Activated gamma-delta T cell treated with Interleukin-2 at 50 U/mL for 16 hours (primary cell): ENCODE measurements at places on chromosomes 11 and 22.

- DNase-seq, result no peak
These were observed 13.0 kb downstream of the MRPL21 start for GRCh38 chr11:68890490-68891231.

DNA sequence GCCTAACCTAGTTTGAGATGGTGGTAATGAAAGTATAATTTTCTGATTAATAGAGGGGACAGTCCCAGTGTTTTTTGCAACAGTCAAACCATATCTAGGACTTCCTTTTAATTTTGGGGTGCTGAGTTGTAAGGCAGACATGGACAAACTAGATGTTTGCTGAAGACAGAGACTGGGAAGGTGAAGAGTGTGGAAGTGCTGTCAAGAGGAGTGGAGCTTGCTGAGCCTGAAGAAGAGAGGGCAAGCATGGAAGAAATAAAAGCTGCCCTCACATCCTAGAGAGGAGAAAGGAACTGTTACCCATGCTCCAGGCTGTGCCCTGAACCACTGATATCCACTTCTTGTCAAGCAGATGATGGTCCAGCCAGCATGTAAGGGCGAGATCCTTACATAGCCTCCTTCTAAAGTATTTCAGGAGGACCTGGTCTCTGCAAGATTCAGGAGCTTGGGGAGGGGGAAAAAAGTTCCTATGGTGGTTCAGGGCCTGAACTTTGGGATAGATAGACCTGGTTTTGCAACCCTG, 51.4 kb downstream of the PRR5L start:
- DNase-seq, result no peak

DNA sequence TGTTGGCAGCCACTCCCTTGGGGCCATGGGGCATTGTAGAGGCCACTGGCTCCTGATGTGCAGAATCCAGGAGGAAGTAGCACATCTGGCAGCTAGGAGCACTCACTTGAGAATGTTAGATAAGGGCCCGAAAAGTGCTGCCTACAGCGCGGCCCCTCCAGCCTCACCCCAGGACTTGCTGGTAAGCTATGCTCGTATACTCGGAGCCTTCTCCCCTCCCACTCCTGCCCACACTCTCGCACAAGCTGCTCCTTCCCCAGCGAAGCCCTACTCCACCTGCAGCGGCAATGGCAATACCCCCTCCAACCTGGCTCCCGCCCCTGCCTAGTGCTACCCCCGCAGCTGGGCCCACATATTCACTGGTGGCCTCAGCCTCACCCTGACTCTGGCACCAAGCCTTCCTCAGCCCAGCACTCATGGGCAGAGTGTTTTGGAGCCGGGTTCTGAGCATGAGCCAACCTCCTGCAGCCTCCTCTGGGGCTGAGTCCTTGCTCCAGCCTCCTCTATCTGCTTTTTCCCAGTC, 47.7 kb downstream of the PDE2A start:
- no peak for DNase-seq

GRCh38 chr22:41782316-41782715, 18.2 kb upstream of the CCDC134 start:
- DNase-seq, result peak; percentile 6

DNA sequence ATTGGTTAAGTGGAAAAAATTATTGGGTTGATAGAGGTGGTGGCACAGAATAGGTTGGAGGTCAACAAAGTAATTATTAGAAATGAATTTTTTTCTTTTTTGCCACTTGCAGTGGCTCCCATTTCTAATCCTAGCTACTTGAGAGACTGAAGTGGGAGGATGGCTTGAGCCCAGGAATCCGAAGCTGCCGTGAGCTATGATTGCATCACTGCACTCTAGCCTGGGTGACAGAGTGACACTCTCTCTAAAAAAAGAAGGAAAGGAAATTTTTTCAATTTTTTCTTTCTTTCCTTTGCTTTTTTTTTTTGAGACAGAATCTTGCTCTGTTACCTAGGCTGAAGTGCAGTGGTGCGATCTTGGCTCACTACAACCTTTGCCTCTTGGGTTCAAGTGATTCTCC, 2.2 kb upstream of the BCO2 start:
- no peak for DNase-seq

DNA sequence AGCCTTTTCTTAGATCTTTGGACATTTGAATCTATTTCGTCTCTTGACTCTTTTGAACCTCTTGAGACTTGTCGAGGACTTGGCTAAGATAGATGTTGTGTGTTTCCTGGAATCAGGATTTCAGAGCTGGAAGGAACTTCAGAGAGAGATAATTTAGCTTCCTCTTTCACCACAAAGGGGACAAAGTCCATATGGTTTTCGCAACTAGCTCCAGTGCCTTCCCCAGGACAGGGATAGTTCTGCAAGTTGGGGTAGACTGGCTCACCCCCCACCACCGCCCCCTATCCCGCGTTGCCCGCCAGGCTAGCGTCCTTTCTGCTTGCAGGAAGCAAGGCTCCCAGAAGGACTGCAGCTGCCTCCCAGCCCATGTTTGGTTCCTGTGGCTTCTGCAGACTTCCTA, 75.7 kb upstream of the MYO18B start:
- no peak for DNase-seq

DNA sequence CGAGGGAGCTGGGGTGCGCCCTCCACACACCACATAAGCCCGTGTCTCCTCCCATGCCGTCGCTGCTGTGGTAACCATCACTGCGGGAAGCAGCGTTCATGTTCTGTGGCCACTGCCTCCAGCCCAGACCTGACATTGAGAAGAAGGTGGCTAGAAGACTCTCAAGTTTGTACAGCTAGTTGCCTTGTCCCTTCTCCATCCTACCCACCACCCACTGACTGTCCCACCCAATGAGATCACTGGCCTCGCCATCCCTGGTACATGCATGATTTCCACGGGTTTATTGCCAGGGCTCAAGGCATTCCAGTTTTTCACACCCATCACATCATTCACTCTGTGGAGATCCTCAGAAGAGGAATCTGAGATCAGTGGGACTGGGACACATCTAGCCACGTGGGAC, 33.0 kb downstream of the AHNAK start:
- DNase-seq, result no peak

DNA sequence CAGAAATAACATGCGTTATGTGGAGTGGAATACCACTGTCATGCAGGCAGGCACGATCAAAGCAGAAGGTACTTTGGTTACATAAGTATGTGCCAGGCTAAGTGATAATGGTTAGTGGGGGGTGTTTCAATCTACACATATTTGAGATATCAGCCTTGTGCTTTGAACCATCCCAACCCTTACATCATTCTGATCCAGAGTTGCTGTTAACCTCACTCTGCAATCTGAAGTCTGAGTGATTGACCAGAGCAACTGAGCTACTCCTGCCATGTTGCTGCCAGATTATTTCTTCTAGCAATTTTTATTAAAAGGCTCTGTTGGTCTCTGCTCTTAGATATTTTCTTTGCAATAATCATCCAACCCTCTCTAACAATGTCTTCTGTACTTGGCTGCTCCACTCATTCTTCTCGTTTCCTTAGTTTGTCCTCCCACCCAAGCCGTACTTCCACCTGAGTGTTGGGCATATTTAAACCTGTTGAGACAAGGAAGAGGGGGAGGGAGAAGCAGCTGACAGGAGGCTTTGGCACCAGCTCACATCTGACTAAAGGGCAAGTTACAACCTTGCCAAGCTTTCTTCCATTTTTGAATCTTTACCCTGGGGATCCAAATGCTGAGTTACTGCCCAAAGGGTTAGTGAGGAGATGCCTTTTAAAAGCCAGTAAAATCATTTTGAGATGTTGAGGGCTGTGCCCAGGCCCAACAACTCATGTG, 114.1 kb upstream of the SESN3 start:
- no peak for DNase-seq

GRCh38 chr11:112265659-112266409, 5.2 kb upstream of the PLET1 start:
- DNase-seq, result no peak

- no peak for DNase-seq
These were observed 99.1 kb upstream of the AMOTL1 start for GRCh38 chr11:94669023-94669422.

DNA sequence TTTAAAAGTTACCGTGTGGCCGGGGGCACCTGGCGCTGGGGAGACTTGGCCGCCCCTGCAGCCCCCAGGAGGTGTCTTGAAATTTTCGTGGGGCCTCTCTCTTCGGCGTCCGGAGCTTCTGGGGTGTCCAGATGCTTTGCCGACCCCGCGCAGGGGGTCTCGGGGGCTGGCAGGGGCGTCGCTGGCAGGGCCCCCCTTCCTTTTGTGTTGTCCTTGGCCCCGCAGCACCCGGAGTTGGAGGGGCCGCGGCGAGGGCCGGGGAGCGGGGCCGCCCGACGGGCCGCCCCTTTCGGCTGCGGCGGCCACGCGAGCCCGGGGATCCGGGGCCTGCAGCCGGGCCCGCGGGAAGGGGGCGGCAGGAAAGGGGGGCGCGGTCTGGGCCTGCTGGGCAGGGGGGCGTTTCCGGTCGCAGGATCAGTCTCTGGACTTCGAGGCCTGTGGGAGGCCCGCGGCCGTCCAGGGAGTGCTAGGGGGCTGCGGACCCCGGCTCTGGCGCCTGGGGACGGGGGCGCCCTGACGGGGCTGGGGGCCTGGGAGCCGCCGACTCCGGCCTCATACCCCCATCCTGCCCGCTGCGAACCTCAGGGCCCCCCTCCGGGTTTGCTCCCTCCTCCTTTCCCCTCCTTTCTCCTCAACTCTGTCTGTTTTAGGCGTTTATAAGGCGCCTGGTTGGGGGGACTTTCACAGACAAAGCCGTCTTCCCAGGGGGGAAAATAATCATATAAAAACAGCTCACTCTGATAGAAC, 869 bp downstream of the ZC3H7B start:
- DNase-seq, result peak; percentile 7

DNA sequence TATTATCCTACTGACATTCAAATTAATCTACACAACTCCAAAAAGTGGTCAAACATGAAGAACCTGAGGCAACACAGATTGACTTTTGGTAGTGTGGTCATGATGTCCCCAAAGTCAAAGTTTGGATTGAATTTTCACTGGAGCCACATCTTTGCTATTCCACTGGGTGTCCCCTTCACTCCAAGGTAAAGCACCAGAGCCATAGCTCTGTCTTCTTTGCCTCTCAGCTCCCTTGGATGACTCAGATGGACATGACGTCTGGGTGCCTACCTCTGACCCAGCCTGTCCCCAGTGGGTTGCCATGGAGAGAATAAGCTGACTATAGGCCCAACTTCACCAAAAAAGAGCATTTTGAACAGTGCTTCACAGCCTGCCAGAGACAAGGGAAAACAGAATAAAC, 57.4 kb upstream of the ARHGAP42 start:
- DNase-seq, result no peak

DNA sequence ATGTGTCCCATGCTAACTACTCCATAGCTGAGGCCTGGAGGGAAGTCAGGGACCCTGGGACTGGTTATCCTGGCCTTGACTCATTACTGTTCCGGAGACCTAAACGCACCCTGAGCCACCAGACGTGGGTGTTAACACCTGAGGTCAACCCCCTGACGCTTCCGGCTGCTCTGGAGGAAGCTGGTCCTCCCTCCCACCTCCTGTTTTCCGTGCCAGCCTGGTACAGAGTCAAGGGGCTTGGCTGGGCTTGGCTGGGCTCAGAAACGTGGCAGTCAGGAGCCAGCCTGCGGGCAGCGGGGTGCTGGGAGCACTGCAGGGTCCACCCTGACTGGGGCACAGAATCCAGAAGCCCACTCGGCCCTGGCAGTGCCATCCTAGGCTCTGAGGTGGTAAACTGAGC, 2.6 kb downstream of the TMPRSS4 start:
- DNase-seq, result no peak

- DNase-seq, result no peak
These were observed 29.6 kb downstream of the DHCR7 start for GRCh38 chr11:71418643-71419042.

- no peak for DNase-seq
These were observed 4.9 kb upstream of the TMEM132A start for GRCh38 chr11:60919320-60919719.

DNA sequence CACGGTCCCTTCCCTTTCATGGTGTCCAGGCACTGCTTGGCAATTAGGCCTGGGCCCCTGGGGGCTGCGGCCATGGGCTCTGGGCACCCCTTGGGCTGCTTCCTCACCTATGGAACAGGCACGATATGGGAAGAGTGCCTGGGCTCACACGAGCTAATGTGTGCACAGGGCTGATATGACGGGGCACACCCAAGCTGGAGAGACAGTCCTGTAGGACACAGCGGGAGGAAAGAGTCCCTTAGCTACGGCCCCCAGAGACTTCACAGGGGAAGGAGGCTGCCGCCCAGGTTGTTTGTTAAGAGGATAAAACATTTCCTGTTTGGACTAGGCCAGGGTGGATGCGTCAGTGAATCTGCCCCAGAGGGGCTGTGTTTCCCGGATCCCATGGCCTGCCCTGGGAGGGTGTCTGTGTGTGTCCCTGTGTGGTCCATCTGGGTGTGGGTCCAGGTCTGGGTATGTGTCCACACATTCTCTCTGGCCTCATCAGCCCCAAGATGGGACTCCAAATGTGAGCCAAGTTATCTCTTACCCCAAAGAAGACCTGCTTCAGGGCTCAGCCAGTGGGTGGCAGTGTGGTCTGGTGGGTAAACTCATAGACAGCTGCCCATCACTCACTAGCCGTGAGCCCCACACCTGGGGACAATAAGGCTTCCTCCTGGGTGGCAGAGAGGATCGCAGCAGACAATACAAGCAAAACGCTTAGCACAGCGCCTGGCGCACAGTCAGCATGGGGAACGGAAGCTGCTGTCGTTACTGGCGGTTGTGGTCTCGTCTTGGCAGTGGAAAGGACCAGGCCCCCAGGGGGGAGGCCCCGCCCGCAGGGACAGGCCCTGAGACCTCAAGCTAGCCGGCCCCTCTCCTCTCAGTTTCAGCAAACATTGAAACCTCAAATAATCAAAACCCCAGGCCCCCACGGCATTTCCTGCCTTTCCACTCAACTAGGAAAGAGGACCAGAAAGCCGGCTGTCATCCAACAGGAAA, 3.2 kb upstream of the EMID1 start:
- peak; percentile 48 for DNase-seq

- DNase-seq, result no peak
These were observed 27.5 kb downstream of the ARL14EP start for GRCh38 chr11:30350384-30350783.
